ENCODE measurements at places on chromosomes 16 and 17. TPM values are rescaled to one million over a fixed set of nuclear protein-coding genes. Genes with fewer than 3 reads are reported as not detected.

DNA sequence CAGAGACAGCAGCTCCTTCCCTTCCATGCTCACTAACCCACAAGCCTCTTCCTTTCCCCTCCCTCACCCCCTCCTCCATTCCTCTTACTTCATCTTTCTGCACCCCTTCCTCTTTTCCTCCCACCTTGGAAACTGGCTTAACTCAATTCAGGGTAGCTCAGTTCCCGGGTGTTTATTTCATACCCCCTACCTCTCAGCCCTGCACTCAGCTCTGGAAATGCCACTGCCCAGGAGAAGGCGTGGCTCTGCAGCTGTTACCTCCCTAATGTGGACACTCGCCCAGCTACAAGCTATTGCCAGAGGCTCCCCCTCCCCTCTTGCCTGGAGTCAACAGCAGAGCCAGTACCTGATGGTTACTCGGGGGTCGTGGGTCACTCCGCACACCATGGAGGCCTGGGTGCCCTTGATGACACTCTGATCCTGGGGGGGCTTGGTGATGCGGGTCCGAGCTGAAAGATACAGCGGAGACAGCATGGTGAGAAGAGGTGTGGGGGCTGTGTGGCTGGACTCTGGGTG lies 118.4 kb upstream of the CDC42EP4 start:
- no peak for DNase-seq

GRCh38 chr16:71794943-71795342 lies 13.7 kb downstream of the AP1G1 start:
- no peak for DNase-seq

The TEKT1 gene
- not detected for total RNA-seq

DNA sequence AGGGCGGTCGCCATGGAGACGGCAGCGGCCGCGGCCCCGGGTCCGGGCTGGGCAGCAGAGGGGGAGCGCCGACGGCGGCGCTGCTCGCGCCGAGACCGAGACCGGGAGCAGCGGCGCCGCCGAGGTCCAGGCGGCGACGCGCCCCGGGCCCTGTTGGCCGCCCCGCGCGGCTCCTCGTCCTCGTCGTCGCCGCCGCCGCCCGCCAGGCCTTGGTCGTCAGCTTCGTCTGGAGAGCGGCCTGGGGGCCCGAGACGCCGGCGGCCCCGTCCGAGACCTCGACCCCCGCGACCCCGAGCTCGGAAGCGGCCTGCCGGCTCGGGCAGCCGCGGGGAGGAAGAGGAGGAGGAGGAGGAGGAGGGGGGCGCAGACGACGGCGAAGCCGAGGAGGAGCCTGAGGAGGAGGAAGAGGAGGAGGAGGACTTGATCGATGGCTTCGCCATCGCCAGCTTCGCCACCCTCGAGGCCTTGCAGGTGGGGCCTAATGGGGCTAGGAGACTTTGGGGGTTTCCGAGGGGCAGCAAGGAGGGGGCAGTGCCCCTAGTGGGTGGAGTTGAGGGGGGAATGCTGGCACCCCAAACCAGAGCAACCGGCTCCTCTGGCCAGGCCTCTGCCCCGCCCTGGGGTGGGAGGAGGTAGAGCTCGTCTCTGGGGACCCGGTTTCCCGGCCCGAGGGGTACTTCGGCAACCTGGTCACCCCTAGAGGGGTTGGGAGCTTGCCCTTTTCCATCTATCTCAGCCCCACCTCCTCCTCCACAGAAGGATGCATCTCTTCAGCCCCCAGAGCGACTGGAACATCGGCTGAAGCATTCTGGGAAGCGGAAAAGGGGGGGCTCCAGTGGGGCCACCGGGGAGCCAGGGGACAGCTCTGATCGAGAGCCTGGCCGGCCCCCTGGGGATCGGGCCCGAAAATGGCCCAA lies 1.5 kb downstream of the FBRS start:
- no peak for DNase-seq

- DNase-seq: no peak
Observed at GRCh38 chr16:65845466-65846209, 520.9 kb upstream of the CDH5 start.

The C16orf54 gene
- not detected for total RNA-seq

The KLHL10 gene
- under 0.01 TPM for total RNA-seq

The ITGA2B gene
- total RNA-seq: under 0.01 TPM

DNA sequence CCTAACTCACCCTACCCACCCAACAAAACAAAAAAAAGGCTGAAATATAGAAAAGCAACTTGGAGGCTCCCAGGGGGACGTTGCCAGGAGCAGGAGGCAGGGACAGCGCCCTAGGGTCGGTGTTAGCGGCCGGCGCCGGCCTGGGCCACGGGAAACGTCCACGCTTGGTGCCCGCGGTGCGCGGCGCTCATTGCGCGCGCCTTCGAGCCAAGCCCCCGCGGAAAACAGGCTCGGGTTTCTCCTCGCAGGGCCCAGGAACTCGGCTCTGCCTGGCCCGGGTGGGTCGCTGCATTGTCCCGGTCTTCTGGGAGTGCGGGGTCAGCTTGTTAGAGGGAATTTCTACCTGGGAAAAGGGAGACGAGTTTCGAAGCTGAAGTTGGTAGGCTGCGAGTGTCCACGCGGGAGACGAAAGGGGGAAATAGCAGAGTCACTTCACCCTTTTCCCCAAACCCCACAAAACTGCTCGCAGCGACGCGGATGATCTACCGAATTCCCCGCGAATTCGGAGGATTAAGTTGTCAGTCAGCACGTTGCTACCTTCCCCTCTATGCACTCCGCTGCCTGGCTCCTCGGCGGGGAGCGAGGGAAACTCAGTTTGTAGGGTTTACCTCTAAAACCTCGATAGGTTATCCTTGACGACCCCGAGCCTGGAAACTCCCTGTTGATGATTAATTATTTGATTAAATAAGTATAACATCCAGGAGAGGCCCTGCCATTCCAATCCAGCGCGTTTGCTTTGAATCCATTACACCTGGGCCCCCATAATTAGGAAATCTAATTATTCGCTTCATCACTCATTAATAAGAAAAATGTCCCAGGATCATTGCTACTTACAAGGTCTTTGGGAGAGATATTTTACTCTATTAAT lies 751 bp upstream of the FOXC2 start:
- no peak for DNase-seq

DNA sequence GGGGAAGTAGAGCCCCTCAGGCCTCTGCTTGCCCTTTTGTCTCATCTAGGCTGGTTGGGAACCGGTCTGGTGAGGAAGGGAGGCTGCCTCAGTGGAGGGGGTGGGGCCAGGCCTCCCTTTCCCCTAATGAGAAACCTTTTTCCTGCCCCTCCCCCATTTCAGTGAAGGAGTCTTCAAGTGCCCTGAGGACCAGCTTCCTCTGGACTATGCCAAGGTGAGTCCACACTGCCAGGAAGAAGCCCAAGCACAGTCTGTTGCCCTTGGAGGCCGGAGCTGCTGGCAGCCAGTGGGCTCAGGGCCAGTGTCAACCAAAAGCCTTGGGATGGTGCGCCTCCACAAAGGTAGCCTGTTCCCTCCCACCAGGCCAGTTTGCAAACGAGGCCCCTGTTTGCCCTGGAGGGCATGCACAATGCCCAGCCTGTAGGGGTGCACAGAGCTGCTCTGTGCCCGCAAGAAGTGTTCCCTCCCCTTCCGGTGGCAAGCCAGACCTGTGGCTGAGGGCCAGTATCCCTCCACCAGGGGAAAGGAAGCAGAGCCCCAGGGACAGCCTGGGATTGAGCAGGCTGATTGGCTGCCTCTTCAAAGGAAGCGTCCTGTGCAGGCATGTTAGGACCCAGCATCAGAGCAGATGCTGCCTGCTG lies 3.4 kb downstream of the TRAF4 start:
- DNase-seq: no peak

- peak; percentile 68 for DNase-seq
Observed at GRCh38 chr17:13702266-13702665, 100.5 kb upstream of the HS3ST3A1 start.

The SRL gene
- under 0.01 TPM for total RNA-seq

DNA sequence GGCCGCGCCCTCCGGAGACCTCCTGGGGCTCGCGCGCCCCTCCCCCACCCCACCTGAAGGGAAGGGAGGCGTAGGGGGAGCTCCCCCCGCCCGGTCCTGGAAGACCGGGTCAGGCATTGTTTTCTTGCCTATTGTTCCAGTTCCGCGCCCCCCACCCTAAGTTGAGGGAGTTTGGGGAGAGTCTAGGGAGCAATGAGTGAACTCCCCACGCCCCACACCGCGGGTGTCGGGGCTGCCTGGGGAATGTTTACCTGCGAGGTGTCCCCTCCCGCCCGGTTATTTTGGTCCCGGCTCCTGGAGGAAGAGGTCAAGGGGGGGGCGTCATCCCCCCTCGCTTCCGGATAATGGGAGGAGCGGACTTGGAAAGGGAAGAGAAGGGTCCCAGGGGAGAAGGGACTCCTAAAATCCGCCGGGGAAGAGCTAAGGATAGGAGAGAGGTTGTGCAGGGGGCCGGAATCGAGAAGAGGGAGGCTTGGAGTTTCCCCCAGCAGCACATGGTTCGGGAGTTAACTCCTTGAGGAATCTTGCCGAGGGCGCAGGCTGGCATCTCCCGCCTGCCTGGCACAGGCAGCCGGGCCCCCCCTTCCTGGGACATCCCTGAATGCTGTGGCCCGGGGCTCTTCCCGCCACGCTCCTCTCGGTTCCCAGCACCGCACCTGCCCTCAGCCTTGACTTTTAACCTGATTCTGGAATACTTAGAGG lies 881 bp downstream of the MLLT6 start:
- peak; percentile 16 for DNase-seq

- DNase-seq: no peak
Observed at GRCh38 chr16:28505489-28506137, 1.0 kb downstream of the IL27 start.

- DNase-seq: no peak
Observed at GRCh38 chr16:73149334-73149733, 101.4 kb upstream of the ZFHX3 start.

- DNase-seq: no peak
Observed at GRCh38 chr17:75899353-75899752, 2.6 kb upstream of the TRIM65 start.

The WFDC1 gene
- 8.2 TPM for total RNA-seq

The PIK3R5 gene
- total RNA-seq: under 0.01 TPM

The CD300A gene
- not detected for total RNA-seq

GRCh38 chr17:33745047-33745760 lies 452.1 kb upstream of the ASIC2 start:
- no peak for DNase-seq

DNA sequence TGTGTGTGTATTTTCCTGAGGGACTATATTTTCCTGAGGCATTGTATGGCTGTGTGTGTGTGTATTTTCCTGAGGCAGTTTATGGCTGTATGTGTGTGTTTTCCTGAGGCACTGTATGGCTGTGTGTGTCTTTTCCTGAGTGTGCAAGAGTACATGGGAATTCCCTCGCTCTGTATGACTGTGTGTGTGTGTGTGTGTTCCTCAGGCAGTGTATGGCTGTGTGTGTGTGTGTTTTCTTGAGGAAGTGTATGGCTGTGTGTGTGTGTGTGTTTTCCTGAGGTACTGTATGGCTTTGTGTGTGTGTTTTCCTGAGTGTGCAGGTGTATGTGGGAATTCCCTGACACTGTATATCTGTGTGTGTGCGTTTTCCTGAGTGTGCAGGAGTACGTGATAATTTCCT lies 4.1 kb downstream of the ZNF778 start:
- DNase-seq: no peak

The ARHGAP27 gene
- 0.97 TPM for total RNA-seq

GRCh38 chr17:2238432-2239169 lies 65.0 kb downstream of the SMG6 start:
- DNase-seq: no peak

DNA sequence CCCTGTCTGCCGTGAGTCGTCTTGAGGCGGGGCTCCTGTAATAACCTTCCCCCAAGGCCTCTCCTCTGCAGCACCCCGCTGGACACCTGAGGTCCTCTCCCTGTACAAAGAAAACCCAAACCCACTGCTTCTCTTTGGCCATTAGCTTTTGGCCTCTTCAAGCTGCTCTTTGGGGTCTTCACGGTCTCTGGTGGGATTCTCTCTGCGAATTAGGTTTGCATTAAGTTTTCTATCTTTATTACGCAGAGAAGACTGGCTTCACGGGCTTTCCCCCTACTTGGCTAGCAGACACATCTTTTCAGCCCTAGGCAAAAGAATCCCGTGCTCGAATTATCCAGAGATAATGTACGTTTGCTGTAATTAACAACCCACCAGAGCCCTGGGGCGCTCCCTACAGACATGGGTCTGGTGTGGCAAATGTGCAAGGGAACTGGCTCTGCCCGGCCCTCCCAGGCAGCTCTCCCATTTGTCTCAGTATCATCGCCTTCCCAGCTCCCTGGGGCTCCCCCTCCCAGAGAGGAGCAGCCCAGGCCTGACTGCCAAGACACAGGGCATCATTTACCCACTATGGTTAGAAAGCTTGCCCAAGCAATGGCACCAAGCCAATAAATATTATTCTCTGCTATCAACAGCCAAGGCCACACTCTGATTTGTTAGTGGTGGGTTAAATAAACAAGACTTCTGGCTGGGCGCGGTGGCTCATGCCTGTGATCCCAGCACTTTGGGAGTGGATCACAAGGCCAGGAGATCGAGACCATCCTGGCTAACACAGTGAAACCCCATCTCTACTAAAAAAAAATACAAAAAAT lies 24.7 kb upstream of the KLHDC4 start:
- DNase-seq: peak; percentile 38

DNA sequence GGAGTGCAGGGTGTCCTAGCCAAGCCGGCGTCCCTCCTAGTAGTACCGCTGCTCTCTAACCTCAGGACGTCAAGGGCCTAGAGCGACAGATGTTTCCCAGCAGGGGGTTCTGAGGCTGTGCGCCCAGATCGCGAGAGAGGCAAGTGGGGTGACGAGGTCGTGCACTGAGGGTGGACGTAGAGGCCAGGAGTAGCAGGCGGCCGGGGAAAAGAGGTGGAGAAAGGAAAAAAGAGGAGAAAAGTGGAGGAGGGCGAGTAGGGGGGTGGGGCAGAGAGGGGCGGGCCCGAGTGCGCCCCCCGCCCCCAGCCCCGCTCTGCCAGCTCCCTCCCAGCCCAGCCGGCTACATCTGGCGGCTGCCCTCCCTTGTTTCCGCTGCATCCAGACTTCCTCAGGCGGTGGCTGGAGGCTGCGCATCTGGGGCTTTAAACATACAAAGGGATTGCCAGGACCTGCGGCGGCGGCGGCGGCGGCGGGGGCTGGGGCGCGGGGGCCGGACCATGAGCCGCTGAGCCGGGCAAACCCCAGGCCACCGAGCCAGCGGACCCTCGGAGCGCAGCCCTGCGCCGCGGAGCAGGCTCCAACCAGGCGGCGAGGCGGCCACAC lies at the start of gene MMP2:
TSS of gene MMP2 (plus strand) at position 372 of the 603 bp plus-strand sequence. CDS start 282 bp downstream, outside the sequence.
- DNase-seq: peak; percentile 89

DNA sequence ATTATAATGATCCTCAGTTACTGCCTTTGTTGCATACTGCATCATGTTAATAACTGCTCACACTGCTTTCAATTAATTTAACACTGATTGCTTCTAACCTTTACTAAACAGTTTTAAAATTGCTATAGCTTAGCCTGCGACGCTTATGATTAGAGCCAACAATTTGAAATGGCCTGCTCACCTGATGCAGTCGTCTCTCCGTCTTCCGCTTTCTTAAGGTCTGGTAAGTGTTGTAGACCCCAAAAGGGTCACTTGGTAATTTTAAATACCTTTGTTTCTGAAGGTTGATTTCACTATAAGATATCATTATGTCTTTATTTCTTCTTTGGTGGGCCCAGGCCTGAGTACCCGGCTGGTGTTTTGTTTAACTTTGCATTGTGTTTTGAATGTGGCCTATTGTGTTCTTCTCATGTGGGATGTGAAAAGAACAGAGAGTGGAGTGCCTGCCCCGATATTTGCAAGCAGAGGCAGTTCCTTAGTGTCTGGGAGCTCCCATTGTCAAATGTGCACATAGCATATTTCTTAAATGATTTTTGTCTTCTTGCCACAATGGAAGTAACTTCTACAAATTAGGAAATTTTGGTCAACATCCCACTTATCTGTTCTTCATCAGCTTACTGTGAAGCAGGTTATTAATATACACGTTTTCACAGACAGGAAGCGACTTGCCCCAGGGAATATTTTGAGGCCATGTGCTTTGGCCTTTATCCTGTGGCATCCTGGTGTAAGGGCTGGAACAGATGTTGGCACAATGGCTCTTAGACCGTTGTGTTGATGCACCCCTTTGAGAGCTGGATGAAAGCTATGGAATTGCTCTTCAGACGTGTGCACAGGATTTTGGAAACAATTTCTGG lies 2.9 kb downstream of the PHKB start:
- DNase-seq: no peak
